ENCODE measurements at places on chromosomes 12 and 14.

DNA sequence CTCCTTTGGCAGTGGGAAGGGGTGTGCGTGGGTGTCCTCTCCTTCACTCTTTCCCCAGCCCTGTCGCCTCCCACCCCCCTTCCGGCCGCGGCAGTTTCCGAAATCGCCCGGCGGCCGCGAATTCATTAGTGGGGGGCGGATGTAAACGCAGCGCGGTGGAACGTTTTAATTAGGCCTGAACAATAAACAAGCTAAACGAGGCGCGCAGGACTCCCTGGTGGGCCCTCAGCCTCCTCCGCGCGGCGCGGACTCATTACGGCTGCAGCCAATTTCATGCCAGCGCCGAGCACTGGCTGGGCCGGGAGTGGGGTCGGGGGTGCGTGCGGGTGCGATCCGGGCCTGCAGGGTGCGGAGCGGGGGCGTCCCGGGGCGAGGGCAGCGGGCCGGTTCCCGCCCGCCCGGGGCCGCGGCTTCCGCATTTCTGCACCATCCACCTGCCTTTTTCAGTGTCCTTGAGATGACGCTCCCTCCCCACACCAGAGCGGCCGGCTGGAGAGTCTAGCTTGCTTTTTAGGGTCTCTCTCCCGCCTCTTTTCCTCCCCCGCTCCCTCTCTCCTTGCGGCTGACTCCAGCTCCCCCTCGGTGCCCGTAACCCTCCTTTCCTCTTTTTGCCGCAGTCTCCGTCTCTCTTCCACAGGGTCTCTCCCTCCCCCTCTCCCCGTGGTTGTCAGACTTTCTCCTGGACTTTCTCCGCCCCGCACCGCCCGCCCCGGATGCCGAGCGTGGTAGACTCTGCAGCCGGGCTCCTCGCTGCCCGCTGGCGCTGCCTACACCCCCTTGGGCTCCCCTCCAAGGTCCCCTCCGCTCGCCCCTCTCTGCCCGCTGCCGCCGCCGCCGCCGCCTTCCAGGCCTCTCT, at the start of gene CISTR:
CISTR (minus strand) TSS at position 644 of the 856 bp plus-strand sequence.
- no peak within 1 kb of the TSS for H3K27ac ChIP-seq
- H3K4me3 ChIP-seq = peak within 1 kb of the TSS; percentile 5
- no peaks in the 10 kb centered on the region for H3K36me3 ChIP-seq
- H3K27me3 ChIP-seq = peaks cover 34% of the 10 kb centered on the region
- H3K4me1 ChIP-seq = peaks cover 16% of the 10 kb centered on the region

- H3K4me3 ChIP-seq = no peak overlapping the region
- peaks cover 8% of the 10 kb centered on the region for H3K4me1 ChIP-seq
- no peaks in the 10 kb centered on the region for H3K27me3 ChIP-seq
- no peaks in the 10 kb centered on the region for H3K36me3 ChIP-seq
- H3K27ac ChIP-seq = no peak overlapping the region
These were observed 7.8 kb downstream of the IRAK3 start for GRCh38 chr12:66196806-66197205.

DNA sequence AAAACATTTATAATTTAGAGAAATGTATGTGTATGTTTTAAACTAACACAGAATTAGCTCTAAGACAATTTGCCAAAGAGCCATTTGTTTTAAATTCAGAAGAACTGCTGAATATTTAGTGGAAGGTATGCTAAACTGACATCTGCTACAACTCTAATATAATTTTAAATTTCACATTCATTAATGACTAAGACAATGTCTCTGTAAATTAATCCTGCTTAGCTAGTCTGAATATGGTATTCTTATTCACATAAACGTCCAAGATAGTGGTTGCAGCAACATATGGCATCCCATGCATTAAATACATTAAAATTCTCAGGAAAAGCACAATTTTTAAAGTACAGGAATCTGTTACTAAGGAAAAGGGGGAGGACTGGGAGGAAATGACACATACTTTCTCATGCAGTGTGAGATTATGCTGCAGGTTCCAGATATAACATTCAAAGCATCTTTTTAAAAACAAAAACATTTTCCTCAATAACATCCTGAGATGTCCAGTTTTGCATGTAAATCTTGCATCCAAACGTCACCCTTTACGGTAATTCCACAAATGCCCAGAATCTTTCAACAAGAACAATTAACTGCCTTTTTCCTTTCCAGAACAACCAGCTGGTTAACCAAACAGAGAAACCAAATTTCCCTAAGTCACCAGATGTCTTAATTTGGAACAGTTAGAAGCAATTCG, 26.9 kb downstream of the WDR89 start:
- H3K27me3 ChIP-seq = no peaks in the 10 kb centered on the region
- no peaks in the 10 kb centered on the region for H3K36me3 ChIP-seq
- no peak for DNase-seq
- H3K4me3 ChIP-seq = no peak overlapping the region
- H3K4me1 ChIP-seq = peaks cover 10% of the 10 kb centered on the region
- no peak overlapping the region for H3K27ac ChIP-seq

DNA sequence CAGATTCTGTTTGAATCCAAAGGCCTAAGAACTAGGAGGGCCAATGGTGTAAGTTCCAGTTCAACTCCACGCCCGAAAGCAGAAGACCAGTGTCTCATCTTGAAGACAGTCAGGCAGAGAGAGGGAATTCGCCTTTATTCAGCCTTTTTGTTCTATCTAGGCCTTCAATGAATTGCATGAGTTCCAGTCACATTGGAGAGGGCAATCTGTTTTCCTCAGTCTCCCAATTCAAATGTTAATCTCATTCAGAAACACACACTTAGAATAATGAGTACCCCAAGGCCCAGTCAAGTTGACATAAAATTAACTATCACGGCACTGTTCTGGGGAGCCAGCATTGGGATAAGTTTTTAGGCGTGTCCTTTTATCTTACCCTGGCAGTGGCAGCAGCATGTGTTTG, 65.8 kb downstream of the C14orf39 start:
- H3K4me3 ChIP-seq = no peak overlapping the region
- no peaks in the 10 kb centered on the region for H3K36me3 ChIP-seq
- no peak for DNase-seq
- H3K27me3 ChIP-seq = no peaks in the 10 kb centered on the region
- H3K27ac ChIP-seq = no peak overlapping the region

GRCh38 chr12:110921262-110921661, 883 bp upstream of the MYL2 start:
- no peaks in the 10 kb centered on the region for H3K27me3 ChIP-seq
- H3K27ac ChIP-seq = no peak overlapping the region
- no peak for DNase-seq

GRCh38 chr14:75563931-75564330, 14.5 kb upstream of the FLVCR2 start:
- H3K4me3 ChIP-seq = no peak overlapping the region
- H3K27ac ChIP-seq = no peak overlapping the region
- H3K27me3 ChIP-seq = no peaks in the 10 kb centered on the region
- no peaks in the 10 kb centered on the region for H3K36me3 ChIP-seq
- no peaks in the 10 kb centered on the region for H3K4me1 ChIP-seq
- no peak for DNase-seq
